Memory B cell (primary cell): ENCODE measurements at places on chromosomes 1 and 21.
A peak's percentile ranks its signal among the peaks of the same experiment; 100 is the strongest.

DNA sequence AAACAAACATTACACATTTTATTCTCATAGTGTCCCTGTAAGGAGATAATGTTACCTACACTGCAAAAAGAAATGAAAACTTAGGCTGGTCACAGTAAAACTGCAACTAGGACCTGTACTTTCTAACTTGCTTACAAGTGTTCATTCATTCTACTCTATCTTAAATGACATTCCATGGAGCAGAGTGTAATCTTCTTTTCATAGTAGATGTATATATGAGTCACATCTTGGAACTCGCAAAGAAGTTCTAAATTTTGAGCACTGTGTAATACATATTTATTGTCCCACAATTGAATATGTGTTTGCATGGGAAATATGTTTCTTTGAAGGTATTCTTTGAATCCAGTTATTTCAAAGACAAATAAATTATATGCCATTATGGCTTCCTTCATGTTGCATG lies 1258.5 kb upstream of the ADGRL2 start:
- no peak for DNase-seq

- no peak for DNase-seq
Measured at GRCh38 chr1:240029418-240029817, 62.3 kb upstream of the FMN2 start.

DNA sequence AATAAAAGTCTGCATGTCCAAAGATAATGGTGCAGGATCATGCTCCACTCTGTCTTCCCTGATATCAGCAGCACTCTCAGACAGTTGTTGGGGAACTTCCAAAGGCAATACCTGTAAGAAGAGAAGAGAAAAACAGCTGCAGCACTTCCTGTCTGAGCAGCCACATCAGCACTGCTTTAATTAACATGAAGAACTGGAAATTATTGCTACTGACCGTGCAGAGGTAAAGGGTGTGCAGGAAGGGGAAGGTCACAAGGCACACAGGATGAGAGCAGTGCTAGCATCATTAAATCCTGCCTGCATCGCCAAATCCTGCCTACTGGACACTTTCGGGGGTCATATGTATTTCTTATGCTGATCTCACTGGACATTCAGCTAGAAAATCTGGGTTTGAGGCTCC lies 379.0 kb downstream of the LMX1A start:
- no peak for DNase-seq

DNA sequence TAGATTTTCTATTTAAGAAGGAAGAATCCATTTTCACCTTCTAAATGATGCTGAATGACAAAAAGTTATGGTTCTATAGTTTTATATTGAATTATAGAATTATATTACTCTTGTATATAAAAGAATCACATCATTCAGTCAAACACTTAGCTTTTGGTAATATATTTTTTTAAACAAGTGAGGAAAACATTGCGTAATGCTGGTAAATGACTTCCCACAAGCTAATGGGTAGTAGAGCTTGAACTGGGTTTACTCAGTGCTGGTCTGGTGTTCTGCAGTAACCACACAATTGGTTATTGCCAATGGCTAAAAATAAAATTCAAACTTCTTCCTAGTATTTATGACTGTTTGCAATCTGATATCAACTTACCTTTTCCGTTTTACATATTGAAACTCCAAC lies 10.6 kb upstream of the GIPC2 start:
- no peak for DNase-seq

DNA sequence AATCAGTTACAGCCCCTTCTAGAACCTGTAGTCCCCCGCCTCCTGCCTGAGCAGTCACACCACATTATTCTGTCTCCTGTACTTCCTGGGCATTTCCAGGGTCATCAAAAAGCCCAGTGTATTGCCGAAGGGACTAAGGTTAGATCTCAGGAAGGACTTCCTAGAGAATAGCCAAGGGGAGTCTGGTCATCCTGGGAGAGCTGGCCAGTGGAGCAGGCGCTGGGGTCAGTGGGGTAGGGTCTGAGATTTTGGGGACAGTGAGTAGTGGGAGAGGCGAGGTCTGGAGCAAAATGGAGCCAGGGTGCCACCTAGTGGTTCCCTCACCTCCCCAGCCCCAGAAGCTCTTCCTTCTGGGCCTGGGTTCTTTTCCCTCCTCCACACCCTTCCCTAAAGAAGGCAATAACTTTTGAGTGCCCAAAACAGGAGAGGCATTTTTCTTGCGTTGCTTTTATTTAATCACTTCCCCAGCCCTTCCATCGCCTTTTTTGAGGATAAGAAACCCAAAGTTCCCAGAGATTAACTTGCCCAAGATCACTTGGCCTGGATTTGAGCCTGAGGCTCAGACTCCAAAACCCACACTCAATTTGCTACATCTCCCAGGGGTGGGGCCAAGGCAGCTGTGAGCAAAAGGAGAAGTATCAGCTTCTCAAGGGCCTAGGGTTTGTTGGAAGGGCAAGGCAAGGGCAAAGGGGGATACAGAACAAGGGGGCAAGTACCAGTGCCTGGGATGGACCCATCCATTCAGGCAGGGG lies 7.3 kb upstream of the PMVK start:
- peak; percentile 34 for DNase-seq

DNA sequence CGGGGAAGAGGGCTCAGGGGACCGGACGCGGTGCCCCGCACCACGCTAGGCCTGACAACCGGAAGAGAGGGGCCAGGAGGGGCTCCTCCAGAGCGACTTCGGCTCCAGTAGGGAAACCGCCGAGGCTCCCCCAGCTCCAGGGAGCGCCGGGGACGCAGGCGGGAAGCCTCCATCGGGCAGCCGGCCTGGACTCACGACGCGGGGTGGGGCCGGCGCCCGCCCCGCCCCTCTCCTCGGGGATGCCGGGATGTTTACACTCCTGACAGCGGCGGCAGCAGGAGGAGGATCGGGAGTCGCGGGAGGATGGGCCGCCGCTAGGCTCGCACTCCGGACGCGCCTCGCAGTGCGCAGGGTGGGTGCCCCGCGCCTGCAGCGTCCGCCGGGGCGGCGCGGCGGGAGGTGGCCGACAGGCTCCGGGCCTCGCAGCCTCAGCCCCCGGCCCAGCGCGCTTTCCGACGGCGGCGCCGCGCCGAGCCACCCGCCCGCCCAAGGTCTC lies at the start of gene NEK7:
TSS of gene NEK7 (plus strand) at position 254 of the 496 bp plus-strand sequence. CDS start 75,583 bp downstream, outside the sequence.
- peak; percentile 75 for DNase-seq

DNA sequence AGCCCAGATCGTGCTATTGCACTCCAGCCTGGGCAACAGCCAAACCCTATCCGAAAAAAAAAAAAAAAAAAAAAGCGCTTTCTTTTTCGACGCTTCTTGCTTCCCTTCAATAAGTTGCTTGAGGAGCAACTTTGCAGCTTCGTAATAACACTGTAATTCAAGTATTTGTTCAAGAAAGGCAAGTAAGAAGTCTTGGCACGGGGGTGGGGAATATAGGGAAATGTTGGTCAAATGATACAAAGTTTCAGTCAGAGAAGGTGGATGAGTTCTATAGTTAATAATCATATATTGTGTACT lies 871 bp upstream of the PSMA5 start:
- DNase-seq = no peak

- no peak for DNase-seq
Measured at GRCh38 chr1:180156201-180156600, 1.5 kb downstream of the QSOX1 start.

DNA sequence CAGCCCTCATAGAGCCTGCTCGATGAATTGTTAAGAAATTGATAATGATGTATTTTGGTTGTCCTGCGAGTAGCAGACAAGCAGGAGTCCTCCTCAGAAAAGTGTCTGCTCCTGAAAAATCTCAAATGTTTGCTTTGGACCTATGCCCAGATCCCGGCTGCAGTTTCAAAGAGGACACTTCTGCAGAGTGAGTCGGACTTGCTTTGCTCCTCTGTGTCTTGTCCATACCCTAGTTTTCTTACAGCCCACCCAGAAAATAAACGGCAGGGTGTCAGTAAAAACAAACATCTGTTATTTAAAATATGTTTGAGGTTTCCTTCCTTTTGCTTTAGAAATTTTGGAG lies 2.8 kb downstream of the S100A10 start:
- DNase-seq = no peak

DNA sequence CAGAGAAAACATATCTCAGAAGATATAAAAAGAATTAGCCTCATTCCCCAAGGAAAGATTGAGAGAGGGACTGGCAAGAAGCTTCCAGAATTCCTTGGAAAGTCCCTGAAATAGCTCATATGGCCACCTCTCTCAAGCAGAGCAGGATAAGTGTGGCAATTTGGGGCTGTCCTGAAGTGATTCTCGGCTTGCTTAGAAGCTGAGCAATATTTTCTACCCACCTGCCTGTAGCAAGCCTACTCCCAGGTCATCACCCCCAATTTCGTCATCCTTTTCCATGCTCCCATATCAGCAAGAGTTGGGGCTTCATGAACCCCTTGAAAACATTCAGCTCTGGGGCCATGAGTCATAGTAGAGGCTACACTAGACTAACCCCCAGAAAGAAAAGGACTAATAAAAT lies 131.5 kb downstream of the PLPP3 start:
- DNase-seq = no peak

DNA sequence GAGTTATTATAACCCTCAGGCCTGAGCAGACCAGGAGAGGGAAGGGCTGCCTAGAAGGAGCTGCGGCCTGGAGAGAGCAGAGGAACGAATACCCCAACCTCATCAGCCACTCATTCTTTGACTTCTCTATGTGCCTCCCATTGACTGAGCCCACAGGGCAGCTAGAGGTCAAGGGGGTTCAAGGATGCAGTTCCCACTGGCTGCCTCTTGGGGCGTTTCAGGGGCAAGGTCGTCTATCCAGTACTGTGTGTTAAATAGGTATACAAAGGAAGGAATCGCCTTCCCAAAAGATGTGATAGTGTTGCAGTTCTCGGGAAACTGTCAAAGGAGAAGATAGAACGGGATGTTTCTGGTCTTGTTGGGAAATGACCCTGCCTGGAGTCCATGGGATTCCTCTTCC lies 250.6 kb downstream of the PRDM2 start:
- DNase-seq = no peak

DNA sequence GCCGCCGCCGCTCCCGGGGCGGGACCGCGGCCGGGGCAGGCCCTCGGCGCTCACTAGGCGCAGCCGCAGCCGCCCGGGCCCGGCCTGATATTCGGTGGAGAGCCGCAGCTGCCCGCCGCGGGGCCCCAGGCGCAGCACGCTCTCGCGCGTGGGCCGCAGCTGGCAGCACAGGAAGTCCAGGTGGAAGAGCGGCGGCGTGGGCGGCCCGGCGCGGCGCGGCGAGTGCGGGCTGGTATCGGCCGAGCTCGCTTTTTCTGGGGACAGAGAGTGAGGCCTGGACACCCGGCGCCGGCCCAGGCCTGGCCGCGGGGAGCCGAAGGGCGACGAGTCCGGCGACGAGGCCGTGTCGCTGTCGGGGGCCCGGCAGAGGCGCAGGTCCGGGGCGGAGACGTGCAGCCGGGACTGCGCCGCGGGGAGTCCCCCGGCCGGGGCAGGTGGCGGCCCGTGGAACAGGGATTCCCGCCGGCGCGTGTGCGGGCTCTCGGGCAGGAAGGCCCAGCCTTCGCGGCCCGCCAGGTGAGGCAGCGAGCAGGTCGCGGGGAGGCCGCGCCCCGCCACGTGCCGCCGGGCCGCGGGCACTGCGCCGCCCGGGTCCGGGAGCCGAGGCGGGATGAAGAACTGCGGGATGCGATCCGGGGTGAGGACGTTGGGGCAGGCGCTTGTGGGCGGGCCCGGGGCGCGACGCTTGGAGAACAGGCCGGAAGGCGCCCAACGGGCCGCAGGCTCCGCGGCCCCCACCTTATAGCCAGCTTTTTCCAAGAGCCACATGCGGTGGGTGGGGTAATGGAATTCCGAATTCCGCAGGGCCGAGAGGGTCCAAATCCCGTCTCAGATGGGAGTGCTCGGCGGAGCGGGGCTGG lies 1.2 kb downstream of the C2CD4D start:
- DNase-seq = no peak

- DNase-seq = no peak
Measured at GRCh38 chr21:45623436-45623835, 20.1 kb upstream of the PCBP3 start.

DNA sequence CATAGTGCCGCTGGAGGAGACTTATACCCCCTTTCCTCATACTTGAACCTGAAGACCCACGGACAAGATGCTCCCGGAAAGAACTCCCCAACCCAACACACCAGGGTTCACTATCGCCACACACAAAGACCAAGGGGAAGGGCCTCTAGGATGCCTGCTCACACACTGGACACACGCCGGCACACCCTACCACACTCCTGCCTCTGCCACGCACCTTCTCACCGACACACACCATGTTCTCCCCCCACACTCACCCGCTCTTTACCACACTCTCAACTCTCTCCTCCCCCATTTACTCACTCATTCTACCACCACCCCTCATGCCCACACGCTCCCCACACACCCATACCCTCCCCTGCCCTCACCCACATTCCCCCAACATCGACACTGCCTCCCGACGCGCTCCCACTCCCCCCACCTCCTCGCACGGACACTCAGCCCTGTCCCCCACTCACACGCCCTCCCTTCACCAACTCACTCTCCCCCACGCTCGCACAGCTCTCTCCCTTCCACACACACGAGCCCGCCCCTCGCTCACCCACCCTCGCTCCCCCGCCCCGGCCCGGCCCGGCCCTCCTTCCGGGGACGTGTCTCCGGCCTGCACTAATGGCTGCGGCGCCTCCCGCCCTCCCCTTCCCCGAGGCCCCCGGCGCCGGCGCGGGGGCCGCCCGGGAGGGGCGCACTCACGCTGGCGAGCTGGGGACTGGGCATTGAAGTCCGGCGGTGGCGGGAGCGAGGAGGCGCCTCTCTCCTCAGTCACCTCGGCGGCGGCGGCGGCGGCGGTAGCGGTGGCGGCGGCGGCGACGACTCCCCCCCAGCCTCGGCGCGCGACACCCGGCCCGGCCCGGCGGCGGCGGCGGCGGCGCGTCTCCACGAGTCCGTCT lies 626 bp downstream of the PTP4A2 start:
- DNase-seq = peak; percentile 81

DNA sequence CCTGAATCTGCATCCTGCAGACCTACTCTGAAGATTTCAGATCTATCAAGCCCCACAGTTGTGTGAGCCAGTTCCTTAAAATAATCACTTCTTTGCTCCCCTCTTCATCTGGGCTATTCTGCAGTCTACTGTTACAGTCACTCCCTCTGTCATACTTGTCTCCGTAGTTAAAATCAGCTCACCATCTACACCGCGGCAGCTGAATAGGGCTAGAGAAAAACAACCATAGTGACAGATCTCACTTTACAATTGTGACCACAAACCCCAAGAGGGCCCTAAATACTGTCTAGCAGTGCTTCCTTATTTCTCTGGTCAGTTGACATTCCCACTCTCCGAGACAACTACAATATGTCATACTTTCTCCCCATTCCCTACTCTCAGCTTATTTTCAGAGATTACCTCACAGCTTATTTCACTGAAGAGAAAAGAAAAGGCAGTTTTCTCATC lies 12.9 kb downstream of the DESI2 start:
- no peak for DNase-seq

DNA sequence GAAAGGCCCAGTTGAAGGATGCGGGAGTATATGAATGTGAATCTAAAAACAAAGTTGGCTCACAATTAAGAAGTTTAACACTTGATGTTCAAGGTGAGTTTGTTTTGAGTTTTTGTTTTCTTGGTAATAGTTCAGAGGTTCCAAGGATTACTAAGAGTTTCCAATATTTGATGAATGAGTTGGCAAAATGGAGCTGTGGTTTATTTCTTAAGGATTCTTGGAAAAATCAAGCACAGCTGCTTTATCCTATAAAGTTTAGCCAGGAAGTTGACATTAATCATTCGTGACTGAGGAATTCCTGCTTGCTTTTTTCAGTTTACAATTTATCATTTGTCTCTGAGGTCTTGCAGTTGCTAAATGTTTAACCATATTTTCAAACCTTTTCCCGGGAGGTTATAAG lies 15.1 kb downstream of the VCAM1 start:
- DNase-seq = no peak

GRCh38 chr1:108583757-108584427 lies 24.0 kb downstream of the EEIG2 start:
- no peak for DNase-seq

- no peak for DNase-seq
Measured at GRCh38 chr1:211591980-211592493, 13.1 kb upstream of the SLC30A1 start.
